ENCODE measurements at places on chromosomes 7 and 10.

- DNase-seq = no peak
Observed at GRCh38 chr7:42770114-42770513, 141.8 kb downstream of the C7orf25 start.

- DNase-seq = peak; percentile 23
Observed at GRCh38 chr10:75245354-75246250, 9.8 kb upstream of the COMTD1 start.

DNA sequence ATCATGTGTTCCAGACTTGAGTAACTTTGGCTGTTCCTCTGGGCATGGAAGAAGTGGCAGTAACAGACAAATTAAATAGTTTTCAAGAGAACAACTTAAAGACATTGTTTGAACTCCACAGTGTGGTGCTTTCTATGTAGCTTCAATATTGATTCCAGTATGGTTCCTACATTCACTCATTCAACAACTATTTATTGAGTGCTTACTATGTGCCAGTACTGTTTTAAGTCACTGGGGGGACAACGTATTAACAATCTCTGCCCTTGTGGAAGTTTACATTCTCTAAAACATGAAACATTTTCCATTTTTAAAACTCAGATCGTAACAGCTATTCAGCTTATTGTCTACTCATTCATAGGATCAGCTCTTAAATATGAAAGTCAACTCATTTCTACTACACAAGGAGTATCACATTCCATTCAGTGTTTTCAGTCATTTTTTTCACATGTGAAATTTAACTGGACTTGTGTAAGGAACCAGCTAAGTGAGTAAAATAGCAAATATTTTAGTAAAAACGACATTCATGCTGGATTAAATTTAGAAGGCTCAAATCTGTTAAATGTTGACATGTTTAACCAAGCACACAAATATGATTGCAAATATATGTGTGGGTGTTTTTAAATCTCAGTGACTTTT lies 13.6 kb upstream of the CUBN start:
- no peak for DNase-seq

- DNase-seq = no peak
Observed at GRCh38 chr7:29612596-29612995, 49.0 kb downstream of the PRR15 start.

DNA sequence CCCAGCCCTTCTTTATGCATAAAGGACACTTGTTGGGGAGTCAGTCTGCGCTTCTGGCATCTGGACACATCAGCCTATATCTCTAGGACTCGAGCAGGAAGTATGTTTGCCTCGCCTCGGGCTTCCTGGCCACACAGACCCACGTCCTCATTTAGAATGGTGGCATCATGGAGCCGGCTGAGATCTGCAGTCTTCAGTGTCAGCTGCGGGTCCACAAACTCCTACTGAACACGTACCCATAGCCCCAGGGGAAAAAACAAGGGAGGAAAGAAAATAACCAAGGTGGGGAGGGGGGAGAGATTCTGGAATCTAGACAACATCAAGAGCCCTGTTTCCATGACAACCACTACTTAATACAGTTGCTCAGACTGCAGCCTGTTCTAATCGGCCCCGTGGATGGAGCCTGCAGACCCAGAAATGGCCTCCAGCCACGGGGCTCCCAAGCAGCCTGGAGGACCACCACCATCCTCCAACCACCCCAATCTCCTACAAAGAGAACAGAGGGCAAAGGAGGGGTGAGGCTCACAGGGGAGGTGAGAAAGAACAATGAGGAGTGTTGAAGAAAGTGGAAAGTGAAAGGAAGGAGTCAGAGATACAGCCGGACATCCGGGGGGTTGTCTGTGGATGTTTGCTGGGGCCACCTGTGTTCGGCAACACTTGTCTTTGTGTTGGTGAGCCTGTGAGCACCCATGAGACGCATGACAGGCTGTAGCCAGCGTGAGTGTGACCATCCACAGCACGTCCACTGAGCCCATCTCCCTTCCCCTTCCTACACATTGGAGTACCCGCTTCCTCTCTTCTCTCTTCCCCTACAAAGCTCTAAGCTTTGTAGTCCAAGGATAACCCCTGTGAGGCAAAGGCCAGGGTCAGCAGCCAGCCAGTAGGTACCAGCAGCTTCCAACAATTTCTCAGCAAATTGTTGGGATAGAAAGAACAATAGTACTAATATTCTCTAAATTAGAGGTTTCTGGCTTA lies 141.0 kb downstream of the PLXNA4 start:
- no peak for DNase-seq

GRCh38 chr10:35765066-35765527 lies 123.0 kb upstream of the FZD8 start:
- peak; percentile 48 for DNase-seq

DNA sequence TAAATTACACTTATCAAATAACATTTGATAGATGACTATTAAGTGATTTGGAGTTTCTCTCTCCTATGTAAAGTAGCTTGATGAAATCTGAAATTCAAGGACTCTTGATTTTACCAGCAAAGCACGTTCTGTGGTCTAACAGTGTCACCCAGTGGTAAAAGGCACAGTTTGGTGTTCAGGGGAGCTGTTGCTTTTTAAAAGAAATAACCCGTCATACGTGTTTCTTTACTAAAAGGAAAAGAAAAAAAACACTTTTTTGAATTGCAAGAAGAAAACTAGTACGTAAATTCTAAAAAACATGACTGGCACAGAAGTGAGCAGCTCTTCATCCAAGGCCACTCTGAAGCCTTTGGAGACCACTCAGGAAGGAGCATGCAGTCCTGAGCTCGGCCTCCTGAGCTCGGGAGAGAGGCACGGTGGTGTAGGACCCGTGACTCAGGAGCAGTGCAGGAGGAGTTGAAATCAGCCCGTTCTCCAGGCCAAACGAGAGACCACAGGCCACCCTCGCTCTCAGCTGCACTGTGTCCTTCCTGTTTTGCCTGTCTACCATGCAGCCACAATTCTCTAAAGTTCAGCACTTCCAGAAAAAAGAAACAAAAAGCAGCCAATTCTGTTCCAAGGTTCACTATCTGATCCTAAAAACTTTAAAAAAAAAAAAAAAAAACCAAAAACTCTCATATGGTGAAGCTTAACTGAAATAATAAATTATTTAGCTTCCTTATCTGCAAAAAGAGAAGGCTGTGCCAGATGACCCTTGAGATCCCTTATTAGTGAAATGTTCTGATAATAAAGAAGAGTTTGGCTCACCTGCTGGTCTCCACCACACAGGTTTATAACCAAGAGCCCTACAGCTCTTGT lies 212.6 kb upstream of the FRMD4A start:
- no peak for DNase-seq

DNA sequence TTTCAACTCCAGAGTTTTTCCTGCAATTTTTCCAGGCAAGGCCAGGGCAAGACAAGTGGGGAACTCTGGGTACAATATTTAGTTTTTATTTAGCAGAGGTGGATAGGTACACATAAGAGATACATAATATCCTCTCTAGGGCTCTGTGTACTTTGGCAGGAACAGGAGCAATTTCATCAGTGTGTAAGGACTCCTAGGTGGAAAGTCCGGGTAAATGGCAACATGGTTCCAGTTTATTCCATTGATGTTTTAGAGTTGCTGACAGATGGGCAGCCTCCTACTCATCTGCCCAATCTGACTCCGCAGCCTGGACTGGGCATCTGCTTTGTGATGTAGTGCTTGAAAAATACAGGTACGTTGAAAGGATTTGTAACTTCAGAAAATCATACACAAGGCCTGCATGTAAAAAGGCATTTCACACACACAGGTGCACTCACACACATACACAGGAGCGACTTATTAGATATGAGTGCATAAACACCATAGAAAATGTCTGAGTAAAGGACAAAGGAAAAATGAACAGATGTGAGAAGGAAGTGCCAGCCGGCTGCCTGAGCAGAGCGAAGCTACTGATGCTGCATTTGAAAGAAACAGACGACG lies 5.7 kb downstream of the PON1 start:
- no peak for DNase-seq

DNA sequence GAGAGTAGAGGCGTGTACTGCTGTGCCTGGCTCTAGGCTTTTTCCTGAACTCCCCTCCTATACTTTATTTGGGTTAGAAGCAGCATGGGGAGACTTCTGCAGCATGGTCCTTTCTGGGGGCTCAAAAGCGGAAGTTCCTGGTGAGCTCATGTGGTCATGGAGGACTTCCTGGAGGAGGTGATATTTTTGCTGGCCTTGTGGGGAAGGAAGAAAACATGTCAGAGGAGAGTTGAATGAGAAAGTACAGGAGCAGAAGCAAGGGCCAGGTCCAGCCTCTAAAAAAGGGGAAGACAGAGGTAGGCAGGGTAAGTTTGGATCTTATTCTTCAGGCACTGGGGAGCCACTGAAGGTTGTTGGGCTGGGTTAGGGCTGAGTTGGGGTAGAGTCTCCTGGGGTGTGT lies 45.5 kb downstream of the CASTOR2 start:
- no peak for DNase-seq

DNA sequence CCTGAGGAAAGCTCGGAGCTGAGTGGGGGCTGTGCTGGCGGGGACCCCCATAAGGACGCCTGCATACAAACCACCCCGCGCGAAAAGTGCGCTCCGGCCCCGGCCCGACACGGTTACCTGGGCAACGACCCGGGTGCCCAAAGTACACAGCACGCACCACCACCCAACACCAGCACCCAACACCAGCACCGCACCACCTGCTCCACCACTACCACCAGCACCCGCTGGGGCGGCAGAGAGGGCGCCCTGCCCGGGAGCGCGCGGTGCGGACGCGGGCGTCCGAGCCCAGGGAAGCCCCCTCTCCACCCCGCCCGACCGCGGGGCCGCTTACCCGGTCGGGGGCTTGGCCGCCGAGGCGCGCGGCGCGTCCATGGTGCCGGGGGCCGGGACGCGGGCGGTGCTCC lies 345 bp downstream of the COBL start:
- no peak for DNase-seq

DNA sequence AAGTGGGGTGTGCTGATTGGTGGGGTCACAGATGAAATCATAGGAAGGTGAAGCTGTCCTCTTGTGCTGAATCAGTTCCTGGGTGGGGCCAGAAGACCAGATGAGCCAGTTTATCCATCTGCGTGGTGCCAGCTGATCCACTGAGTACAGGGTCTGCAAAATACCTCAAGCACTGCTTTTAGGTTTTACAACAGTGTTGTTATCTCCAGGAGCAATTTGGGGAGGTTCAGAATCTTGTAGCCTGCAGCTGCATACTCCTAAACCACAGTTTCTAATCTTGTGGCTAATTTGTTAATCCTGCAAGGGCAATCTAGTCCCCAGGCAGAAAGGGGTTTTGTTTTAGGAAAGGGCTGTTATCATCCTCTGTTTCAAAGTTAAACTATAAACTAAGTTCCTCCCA lies 17.0 kb upstream of the IFRD1 start:
- DNase-seq = no peak

DNA sequence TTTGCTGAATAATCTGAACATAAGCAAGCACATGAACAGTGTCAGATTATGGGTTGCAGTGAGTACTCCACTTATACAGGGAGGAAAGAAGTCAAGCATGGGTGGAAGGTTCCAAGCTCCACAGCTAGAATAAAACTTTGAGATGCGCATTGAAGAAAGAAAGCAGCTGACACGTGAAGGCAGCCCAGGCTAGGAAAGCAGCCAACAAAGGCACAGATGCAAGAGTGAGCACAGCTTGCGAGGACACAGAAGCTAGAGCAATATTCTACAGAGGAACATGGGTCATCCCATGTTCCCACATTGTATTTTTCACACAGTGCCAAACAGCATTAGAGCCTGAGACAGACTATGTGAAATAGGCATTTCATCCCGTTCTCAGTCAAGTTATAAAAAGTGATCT lies 194.6 kb upstream of the TBX20 start:
- DNase-seq = no peak

DNA sequence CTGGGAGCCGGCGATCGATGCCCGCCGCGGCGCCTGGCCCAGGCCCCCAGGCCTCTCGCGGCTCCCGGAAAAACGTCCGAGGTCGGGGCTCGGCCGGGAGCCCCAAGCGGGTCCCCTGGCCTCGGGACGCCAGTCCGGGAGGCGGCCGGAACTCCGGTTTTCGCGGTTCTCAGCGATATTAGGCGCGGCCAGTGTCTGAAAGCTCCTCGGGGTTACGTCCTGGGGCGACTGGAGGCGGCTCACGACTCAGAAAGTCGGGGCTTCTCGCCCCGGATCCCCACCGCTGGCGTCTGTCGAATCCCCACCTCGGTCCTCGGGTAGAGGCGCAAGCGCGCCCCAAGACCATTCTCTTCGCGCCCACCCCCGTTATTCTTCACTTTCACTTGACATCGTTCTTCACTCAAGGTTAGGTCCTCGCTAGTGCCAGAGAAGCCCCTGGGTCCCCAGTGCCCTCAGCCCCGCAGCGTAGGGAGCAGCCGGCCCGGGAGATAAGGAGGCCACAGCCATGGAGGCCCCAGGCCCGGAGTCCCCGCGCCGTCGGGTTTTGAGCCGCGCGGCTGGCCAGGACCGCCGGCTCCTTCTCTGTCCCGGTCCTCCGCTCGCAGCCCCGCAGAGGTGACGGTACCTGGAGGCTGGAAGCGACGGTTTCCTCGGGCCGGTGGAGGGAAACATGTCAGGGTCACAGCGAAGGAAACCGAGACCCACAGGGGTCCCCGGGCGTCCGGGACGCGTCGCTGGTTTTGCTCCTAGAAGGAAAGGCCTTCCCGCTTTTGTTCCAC lies 35.2 kb upstream of the EBLN1 start:
- peak; percentile 52 for DNase-seq

- no peak for DNase-seq
Observed at GRCh38 chr10:132030898-132031463, 34.8 kb upstream of the JAKMIP3 start.

- DNase-seq = no peak
Observed at GRCh38 chr7:129772646-129773280, 161.2 kb downstream of the NRF1 start.

DNA sequence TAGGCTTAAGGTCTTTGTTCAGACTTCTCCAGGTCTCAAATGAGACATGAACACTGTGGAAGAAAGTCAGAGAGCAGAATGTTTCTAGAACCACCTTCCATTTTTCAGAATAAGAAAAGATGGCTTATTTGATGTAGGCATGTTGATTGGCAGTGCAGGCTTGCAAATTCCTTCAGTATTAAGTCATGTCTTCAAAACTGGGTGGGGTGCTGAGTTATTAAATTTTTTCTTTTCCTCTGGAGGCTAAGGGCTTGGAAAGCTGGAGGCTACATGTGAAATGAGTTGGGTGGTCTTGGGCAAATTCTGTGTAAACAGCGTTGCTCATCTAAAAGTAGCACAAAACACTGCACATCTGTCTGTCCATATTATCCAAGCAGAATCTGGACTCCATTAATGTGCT lies 62.8 kb downstream of the PRTFDC1 start:
- DNase-seq = no peak

DNA sequence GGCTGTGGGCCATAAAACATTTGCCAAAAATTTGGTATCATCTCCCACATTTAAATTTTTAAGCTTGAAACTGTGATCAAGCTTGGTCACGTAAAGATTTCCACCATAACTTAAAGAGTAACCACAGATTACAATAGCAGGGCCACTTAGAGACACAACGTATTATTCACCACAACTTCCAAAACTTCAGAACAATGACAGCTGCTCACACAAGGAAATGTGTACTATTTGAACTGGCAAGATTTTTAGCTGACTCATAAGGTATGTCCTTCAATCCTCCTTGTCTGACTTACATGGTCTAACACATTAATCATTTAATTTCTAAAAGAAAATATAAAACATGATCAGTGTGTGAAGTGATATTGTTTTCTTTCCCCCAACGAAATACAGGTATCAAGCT lies 234.5 kb downstream of the PARD3 start:
- DNase-seq = no peak

Data from left hindlimb (tissue), 1 donor.